A549 (cell line): ENCODE measurements at places on chromosomes 3 and 15. TPM values are rescaled to one million over a fixed set of nuclear protein-coding genes. Genes with fewer than 3 reads are reported as not detected.
A peak's percentile ranks its signal among the peaks of the same experiment; 100 is the strongest.

DNA sequence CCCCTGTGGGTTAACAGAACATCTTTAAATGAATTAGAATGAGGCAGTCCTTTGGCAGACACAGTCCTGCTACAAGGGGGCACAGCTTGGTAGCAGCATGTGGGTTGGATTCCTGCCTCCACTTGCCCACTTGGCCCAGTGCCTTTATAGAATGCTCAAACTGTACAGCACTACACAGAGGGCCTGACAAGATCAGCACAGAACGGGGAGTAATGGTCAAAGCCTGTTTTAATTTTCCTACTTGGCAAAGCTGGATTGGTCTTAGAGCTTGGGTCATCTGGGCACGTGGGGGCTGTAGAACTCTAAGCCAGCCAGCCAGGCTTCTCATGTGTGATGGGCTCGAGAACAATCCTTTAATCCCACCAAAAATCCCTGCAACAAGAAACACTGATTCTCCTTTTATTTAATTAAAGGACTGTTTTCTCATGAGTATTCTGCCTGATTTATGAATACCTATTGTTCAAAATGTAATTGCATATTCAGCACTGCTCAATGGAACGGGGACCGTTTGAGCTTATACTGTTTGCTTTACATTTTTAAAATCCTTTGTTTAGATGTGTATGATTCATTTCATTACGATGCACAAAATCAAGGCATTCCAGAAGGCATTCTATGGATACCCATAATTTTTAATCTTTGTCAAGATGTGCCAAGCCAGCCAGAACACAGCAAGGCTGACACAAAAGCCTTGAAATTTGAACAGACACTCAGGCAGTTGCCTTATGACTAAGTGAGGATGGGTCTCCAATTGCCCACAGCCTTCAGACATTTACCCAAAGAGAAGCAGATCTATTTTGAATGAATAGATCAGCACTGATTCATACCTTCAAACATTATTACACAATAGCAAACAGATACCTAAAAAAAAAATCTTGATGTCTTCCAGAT, 249.3 kb upstream of the TGFBR2 start:
- DNase-seq: peak; percentile 43

ZNF80 gene
- polyA plus RNA-seq: not detected in 3 replicates

- no peak for DNase-seq
These were observed 14.5 kb upstream of the WDR5B start for GRCh38 chr3:122430371-122430770.

GOLGA8B gene
- polyA plus RNA-seq: 49.0 to 50.9 TPM (median 50.2 TPM) in 3 replicates

GRCh38 chr15:99536422-99537040, 29.3 kb upstream of the MEF2A start:
- peak; percentile 13 for DNase-seq
